A549 treated with Mapracorat at 1 μM for 4 hours (cell line): ENCODE measurements at places on chromosomes 12 and 14. TPM values are rescaled to one million over a fixed set of nuclear protein-coding genes. Genes with fewer than 3 reads are reported as not detected.

RTL1 gene
- total RNA-seq, result 0.15 to 0.33 TPM (median 0.24 TPM) in 5 replicates

CMA1 gene
- total RNA-seq, result not detected in 5 replicates

IGF1 gene
- total RNA-seq, result 0.08 TPM in 1 of 5 replicates, not detected in the others

MGP gene
- not detected in 5 replicates for total RNA-seq

KRT5 gene
- total RNA-seq, result 0.26 to 0.79 TPM (median 0.62 TPM) in 5 replicates

RHEBL1 gene
- total RNA-seq, result 3.3 to 6.0 TPM (median 4.6 TPM) in 5 replicates

TPH2 gene
- not detected in 5 replicates for total RNA-seq

PFDN5 gene
- 476 to 584 TPM (median 513 TPM) in 5 replicates for total RNA-seq

PLEKHA5 gene
- total RNA-seq, result 5.8 to 7.9 TPM (median 7.3 TPM) in 5 replicates

ITPK1 gene
- 44.9 to 64.6 TPM (median 56.4 TPM) in 5 replicates for total RNA-seq

FICD gene
- 2.2 to 3.1 TPM (median 2.8 TPM) in 5 replicates for total RNA-seq

PRH2 gene
- total RNA-seq, result 0.30 to 0.39 TPM (median 0.38 TPM) in 3 of 5 replicates, not detected in the others

USP44 gene
- total RNA-seq, result 0.06 to 0.20 TPM (median 0.13 TPM) in 3 of 5 replicates, not detected in the others

OVCH1 gene
- total RNA-seq, result not detected in 5 replicates

DDN gene
- total RNA-seq, result 0.57 to 1.1 TPM (median 0.81 TPM) in 5 replicates

PRIM1 gene
- 23.7 to 29.5 TPM (median 25.2 TPM) in 5 replicates for total RNA-seq

CLMN gene
- total RNA-seq, result 4.2 to 6.4 TPM (median 5.2 TPM) in 5 replicates

RASAL1 gene
- total RNA-seq, result 0.32 to 0.56 TPM (median 0.46 TPM) in 5 replicates
